ENCODE measurements at places on chromosomes 6 and 20. TPM values are rescaled to one million over a fixed set of nuclear protein-coding genes. Genes with fewer than 3 reads are reported as not detected.

The KCNB1 gene
- 0.77 TPM for total RNA-seq

DNA sequence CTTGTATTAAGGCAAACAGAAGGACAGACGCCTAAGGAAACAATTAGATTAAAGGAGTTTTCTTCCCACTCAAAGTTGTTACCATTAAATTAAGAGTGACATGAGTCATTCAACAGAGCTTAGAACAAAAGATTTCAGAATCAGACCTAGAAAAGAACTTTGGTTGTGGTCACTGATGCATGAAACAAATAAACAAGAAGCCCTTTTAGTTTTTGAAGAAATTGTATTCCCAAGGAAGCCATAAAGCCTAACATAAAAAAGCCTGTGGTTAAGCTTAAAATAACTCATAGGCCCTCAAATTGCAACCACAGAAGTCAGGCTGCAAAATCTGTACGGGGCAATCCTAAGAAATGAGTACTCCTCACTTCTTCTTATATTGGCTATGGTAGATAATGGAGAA is 17.9 kb upstream of the TRIM26 start:
- DNase-seq = no peak
- peaks cover 4% of the 10 kb centered on the region for H3K27me3 ChIP-seq
- no peaks in the 10 kb centered on the region for H3K4me1 ChIP-seq
- H3K36me3 ChIP-seq = no peaks in the 10 kb centered on the region

The SGK2 gene
- 0.30 TPM for total RNA-seq

DNA sequence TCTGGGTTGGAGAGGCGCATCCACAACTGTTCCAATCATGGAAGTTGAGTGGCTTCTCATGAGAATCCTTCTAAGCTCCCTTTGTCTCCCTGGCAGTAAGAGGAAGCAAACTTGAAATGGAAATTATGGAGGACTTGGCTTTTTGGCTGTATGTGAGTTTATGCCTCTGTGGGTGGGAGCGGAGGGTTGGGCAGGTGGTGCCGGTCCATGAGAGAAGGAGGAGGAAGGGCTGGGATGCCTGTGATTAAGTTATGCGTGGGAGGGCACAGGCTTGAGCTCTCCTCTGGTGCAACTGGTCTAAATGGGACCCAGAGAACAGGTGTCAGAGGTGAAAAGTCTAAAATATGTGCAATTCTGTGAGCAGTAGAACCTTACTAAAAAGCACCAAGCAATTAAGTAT is 2.2 kb downstream of the PHACTR3 start:
- H3K4me3 ChIP-seq = no peak overlapping the region
- peaks cover 22% of the 10 kb centered on the region for H3K4me1 ChIP-seq
- H3K36me3 ChIP-seq = no peaks in the 10 kb centered on the region
- no peak for DNase-seq

GRCh38 chr6:48754641-48755040 is 643.6 kb upstream of the PTCHD4 start:
- H3K27ac ChIP-seq = no peak overlapping the region
- H3K4me1 ChIP-seq = no peaks in the 10 kb centered on the region
- no peaks in the 10 kb centered on the region for H3K27me3 ChIP-seq
- no peak overlapping the region for H3K4me3 ChIP-seq
- DNase-seq = no peak

The HLA-G gene
- total RNA-seq = not detected

GRCh38 chr6:148501178-148501590 is 158.5 kb downstream of the SASH1 start:
- no peaks in the 10 kb centered on the region for H3K36me3 ChIP-seq
- H3K4me3 ChIP-seq = no peak overlapping the region
- peaks cover 63% of the 10 kb centered on the region for H3K4me1 ChIP-seq
- H3K27ac ChIP-seq = peak overlapping the region; percentile 85
- DNase-seq = no peak

- no peaks in the 10 kb centered on the region for H3K27me3 ChIP-seq
- H3K27ac ChIP-seq = no peak overlapping the region
Observed at GRCh38 chr6:155234167-155234566, 29.6 kb upstream of the CLDN20 start.

GRCh38 chr6:53282234-53282633 is 66.5 kb downstream of the ELOVL5 start:
- H3K4me1 ChIP-seq = peaks cover 38% of the 10 kb centered on the region
- no peaks in the 10 kb centered on the region for H3K27me3 ChIP-seq
- peak overlapping the region; percentile 36 for H3K27ac ChIP-seq
- DNase-seq = no peak
- H3K36me3 ChIP-seq = peaks cover 16% of the 10 kb centered on the region

DNA sequence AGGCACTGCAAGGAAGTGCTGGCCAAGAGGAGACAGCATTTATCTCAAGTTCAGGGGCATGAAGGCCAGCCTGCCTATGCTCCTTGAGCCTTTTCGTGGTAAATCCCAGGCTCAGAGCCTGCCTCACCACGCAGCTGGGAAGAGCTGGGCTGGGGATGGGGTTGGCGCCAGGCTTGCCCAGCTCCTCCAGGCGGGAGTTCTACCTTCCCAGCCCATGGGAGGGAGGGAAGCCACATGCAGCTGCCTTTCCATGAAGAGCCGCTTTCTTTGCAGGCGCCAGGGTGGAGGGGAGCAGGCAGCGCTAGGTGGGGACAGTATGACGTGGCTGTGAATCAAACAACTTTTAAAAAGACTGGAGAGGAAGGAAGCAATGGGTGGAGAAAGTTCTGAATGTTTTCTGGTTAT is 19.5 kb upstream of the SIRT5 start:
- H3K27ac ChIP-seq = peak overlapping the region; percentile 79
- peak; percentile 62 for DNase-seq
- H3K4me3 ChIP-seq = no peak overlapping the region
- H3K4me1 ChIP-seq = peaks cover 42% of the 10 kb centered on the region
- no peaks in the 10 kb centered on the region for H3K36me3 ChIP-seq
- H3K27me3 ChIP-seq = no peaks in the 10 kb centered on the region

DNA sequence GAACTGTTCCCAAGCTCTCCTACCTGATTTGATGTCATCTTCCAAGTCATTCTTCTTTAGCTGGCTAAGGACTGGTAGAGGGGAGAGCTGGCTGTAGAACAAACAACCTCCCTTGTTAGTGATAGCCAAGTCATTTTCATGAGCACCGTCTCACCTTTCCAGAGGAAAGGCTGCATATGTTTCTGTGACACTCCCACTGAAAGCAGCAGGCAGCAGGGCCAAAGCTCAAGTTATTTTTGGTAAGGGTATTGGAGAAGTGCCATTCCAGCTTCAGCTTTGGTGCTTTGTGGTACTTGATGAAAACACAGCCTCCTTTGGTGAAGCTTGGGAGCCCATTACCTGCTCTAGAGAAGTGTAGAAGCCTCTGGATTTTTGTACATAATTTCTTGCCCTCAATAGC is 5.4 kb upstream of the DOK5 start:
- H3K36me3 ChIP-seq = no peaks in the 10 kb centered on the region
- peaks cover 11% of the 10 kb centered on the region for H3K4me1 ChIP-seq
- H3K4me3 ChIP-seq = no peak overlapping the region
- H3K27me3 ChIP-seq = no peaks in the 10 kb centered on the region

The SULF2 gene
- 40.7 TPM for total RNA-seq

GRCh38 chr6:7267466-7268091 is 45.4 kb downstream of the SSR1 start:
- no peaks in the 10 kb centered on the region for H3K4me1 ChIP-seq
- H3K27ac ChIP-seq = no peak overlapping the region
- no peak overlapping the region for H3K4me3 ChIP-seq
- no peak for DNase-seq
- H3K27me3 ChIP-seq = no peaks in the 10 kb centered on the region

DNA sequence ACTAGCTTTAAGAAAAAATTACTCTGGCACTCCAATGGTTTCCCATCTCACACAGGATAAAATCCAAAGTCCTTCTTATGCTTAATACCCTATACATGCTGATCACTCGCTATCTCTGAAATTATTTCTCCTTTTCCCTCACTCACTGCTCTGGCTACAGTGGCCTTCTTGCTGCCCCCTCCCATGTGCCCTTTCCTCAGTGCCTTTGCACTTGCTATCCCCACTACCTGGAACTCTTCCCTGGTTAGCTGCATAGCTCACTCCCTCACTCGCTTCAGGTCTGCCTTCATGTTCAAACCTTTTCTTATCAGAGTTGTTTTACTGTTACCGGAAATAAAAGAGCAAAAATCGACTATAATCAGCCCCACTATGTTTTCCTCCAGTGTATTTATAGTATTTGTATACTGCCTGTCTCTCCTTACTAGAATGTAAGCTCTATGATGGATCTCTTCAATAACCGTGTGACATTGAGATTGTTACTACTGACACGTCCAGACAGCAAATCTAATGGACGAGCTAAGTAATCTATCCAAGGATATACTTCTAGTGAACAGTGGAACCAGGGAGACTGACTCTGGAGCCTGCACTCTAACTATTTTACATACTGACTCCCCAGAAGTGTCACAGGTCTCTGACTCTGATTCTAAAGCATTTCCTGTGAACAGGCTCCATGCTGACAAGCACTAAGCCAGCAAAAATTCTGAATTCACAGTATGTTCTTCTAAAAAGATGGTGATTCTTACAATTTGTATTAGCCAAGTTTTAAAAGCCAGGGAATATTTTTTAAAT is 25.1 kb downstream of the FKBP5 start:
- no peaks in the 10 kb centered on the region for H3K27me3 ChIP-seq
- peak overlapping the region; percentile 49 for H3K27ac ChIP-seq
- no peak overlapping the region for H3K4me3 ChIP-seq
- H3K36me3 ChIP-seq = peaks cover 12% of the 10 kb centered on the region

DNA sequence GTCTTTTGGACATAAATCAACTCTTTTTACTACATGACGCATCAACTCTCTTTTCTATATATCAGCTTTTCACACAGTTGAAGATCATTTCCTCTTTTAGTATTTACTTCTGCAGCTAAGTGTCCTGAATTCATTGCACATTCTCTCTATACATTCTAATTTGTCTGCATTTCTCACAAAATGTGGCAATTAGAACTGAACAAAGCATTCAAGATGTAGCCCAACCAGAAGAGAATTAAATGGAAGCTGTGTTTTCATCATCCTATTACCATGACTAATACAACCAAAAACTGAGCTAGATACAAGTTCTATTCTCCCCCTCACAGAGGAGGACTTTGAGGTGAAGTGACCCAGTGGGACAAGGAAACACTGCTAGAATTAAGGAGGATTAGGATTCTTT is 86.9 kb downstream of the PLCG1 start:
- no peaks in the 10 kb centered on the region for H3K27me3 ChIP-seq
- H3K4me3 ChIP-seq = no peak overlapping the region
- no peaks in the 10 kb centered on the region for H3K36me3 ChIP-seq
- no peak overlapping the region for H3K27ac ChIP-seq

GRCh38 chr6:148452876-148453275 is 110.2 kb downstream of the SASH1 start:
- DNase-seq = no peak
- H3K4me3 ChIP-seq = no peak overlapping the region
- peaks cover 65% of the 10 kb centered on the region for H3K4me1 ChIP-seq
- peaks cover 10% of the 10 kb centered on the region for H3K36me3 ChIP-seq
- no peaks in the 10 kb centered on the region for H3K27me3 ChIP-seq
- no peak overlapping the region for H3K27ac ChIP-seq

GRCh38 chr6:165847407-165848085 is 184.5 kb upstream of the PDE10A start:
- no peak overlapping the region for H3K27ac ChIP-seq
- peaks cover 27% of the 10 kb centered on the region for H3K4me1 ChIP-seq
- DNase-seq = no peak
- H3K27me3 ChIP-seq = peaks cover 14% of the 10 kb centered on the region
- H3K36me3 ChIP-seq = no peaks in the 10 kb centered on the region

DNA sequence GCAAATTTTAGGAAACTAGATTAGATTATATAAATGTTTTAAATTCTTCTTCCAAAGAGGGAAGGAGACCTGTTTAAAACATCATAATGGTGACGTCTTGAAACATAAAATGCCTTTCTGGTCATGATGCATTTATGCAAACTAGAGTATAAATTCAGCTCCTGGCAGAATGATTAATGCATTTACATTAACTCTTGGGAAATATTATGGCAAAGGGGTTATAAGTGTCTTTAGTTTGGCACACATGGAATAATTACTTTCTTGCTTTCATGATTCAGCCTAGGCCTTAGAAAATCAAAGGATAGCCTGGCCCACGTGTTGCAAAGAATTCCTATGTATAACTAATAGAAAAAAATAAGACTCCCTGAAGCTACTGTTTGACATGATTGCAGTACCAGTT is 639.2 kb downstream of the RFPL4B start:
- DNase-seq = no peak
- H3K27me3 ChIP-seq = no peaks in the 10 kb centered on the region
- H3K27ac ChIP-seq = no peak overlapping the region
- H3K4me1 ChIP-seq = no peaks in the 10 kb centered on the region
- H3K36me3 ChIP-seq = no peaks in the 10 kb centered on the region
